Vagina (tissue), 2 donors: ENCODE measurements at places on chromosomes 1 and 21.

DNA sequence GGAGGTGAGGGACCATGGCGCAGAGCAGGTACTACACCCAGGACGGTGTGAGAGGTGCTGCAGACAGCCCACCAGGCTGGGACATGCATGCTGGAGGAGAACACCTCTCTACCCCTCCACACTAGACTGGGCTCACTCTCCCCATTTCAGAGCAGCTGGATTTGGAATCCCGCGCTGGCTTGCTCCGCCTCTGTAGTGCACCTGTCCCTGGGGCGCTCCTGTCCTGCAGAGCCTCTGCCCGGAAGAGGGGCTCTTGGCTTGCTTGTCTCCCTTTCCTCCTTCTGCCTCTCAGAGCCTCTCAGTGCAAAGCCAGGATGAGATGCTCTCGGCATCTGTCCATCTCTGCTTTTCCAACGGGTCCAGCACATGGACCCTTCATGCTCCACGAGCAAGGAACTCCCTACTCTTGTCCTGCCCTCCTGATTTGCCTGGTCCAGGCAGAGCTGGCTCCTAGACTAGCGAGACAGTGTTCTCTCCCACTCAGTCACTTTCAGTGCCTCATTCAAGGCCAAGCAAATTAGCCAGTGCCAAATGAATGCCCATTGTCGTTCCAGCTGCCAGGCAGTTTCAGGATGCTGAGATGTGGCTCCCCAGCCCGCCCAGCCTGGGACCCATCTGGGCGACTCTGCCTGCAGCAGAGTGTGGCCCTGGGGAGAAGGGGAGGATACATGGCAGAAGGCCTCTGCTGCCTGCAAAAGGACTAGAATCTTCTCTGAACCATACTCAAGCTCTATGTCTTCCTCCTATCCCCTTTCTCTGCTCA lies 33.7 kb downstream of the CDCA8 start:
- DNase-seq: no peak

DNA sequence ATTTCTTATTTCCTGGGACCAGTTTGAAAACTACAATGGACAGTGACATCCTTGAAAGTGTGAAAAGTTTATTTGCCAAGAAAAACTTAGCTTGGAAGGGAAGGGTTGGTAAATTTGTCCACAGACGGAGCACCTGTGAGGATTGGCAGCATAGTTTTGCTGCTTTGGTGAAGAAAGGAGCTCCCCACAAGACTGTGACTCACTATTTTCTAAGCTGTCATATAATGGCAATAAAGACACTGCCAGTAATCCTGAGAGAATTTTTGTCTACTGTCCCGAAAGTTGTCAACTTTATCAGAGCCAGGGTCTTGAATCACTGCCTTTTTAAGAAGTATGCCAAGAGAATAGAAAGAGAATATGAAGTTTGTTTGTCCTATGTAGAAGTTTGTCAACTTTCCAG lies 230.8 kb downstream of the NEGR1 start:
- no peak for DNase-seq

GRCh38 chr21:45299026-45299863 lies 11.6 kb upstream of the POFUT2 start:
- DNase-seq: no peak

GRCh38 chr1:41500781-41501518 lies 16.5 kb upstream of the EDN2 start:
- DNase-seq: no peak

GRCh38 chr1:159421821-159422220 lies 10.2 kb upstream of the OR10J4 start:
- DNase-seq: no peak

DNA sequence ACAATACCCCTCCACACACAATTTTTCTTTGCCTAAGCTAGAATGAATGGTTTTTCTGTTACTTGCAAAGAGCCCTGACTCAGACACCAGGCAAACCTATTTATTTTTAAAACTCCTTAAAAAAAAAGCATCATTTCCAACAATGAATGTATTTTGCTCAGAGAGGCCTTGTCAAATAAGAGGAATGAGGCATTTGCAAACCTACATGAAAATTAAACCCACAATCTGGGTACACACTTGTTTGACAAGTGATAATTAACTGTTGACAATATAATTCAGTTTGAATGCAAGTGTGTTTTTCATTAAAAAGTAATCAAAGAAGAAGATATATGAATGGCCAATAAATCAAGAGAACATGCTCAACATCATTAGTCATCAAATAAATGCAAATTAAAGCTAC lies 339.5 kb downstream of the PTPRU start:
- DNase-seq: no peak

DNA sequence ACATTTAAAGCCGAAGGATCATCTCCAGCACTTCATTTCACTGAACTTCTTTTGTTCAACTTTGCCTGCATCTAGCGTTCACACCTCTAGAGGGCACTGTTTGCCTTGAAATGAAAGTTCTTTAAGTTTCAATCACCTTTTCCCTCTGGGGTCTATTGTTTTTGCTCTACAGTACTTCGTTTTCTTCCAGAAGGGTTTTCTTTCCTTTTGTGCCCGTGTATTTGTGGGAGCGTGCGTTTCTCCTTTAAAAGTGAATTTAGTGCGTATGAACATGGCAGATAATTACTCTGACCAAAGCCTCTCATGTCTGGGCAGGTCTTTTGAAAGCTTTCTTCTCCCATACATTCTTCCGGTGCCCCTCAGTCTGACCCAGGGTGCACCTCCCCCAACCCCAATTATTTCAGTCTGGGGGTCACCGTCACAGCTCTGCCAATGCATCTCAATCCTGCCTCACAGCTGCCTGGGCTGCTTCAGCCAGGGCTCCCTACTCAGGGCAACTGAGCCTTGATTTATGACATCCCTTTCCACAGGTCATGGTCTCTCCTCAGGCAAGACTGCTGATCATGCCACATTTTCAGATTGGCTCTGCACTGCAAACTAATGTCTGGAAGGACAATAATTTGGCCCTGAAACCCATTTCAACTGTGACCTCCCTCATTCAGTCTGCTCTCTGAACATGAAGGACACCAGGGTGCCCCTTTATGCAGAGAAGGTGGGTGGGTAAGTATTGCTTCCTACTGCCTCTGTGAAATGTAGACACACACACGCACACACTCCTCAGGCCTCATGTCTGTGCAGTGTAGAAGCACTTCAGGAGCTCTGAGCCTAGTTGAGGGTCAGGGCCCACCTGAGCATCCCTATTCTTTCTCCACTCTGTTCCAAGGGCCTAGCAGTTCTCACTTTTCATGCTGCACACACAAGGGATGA lies 88.6 kb downstream of the NUF2 start:
- no peak for DNase-seq

GRCh38 chr1:45508295-45509151 lies 8.4 kb downstream of the MMACHC start:
- DNase-seq: no peak

- no peak for DNase-seq
These were observed 104.5 kb upstream of the AJAP1 start for GRCh38 chr1:4549930-4550329.

DNA sequence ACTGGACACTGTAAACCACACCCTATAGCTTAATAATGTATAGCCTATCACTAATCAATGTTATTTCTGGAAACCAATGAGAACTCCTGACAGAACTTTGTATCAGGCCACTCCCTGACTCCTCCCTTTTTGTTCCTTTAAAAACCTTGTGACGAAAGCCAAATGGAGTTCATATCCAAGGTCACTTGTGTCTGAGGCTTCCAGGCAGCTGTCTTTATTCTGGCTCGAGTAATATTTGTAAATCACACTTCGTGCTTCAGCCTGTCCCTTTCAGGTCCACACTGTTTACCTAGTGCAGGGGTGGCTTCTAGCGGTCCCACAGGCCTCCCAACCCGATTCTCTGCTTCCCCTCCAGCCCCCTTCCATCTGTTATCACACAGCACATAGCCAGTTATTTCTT lies 16.2 kb upstream of the CAPN9 start:
- DNase-seq: no peak

DNA sequence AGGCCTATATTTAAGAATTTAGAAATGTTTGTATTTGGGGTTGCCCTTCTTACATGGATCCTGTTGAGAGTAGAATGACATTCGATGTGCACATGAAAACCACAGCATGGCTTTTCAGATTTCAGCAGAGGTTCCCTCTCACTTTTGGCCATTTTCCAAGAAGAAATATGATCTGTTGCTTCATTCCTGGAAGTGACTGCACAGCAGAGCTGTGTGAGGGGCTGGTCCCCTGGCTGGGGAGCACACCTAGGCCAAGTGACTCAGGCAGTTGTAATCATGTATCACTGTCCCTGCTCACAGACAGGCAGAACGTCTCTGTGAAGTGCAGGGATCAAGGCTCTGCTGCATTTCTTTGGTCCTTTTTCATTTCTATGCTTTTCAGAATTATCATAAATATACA lies 32.3 kb downstream of the AGT start:
- DNase-seq: no peak

- no peak for DNase-seq
These were observed 35.4 kb upstream of the COL24A1 start for GRCh38 chr1:86191958-86192357.

DNA sequence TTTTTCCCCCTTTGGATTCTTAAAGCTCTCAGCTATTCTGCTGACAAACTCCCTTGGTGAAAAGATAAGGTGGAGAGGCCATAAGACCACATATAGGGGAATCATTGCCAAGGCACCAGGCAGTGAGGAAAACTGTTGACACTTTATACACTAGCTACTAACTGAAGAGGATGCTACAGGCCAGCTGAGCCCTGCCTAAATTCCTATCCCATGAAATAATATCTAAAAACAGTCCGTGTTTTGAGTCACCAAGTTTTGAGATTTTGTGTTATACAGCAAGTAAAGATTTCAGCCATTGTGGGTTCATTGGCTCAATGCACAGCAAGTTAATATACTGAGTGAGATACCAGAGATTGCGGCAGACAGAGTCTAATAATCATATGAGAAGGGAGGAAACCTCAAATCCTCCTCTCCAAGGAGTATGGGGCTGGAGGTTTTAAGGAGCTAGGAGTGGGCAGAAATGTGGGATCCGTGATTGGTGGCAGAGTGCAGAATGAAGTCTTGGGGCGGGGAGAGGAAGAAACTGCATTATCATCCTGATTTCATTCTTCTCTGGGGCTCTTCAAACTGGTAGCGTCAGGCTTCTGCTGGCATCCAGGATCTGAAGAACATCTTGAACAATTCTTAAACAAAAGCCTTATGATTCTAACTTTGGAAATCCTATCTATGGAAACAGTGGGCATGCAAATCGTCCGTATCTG lies 9.2 kb downstream of the CLDN8 start:
- DNase-seq: no peak

- no peak for DNase-seq
These were observed 230.2 kb downstream of the PRDM2 start for GRCh38 chr1:13930151-13930550.

DNA sequence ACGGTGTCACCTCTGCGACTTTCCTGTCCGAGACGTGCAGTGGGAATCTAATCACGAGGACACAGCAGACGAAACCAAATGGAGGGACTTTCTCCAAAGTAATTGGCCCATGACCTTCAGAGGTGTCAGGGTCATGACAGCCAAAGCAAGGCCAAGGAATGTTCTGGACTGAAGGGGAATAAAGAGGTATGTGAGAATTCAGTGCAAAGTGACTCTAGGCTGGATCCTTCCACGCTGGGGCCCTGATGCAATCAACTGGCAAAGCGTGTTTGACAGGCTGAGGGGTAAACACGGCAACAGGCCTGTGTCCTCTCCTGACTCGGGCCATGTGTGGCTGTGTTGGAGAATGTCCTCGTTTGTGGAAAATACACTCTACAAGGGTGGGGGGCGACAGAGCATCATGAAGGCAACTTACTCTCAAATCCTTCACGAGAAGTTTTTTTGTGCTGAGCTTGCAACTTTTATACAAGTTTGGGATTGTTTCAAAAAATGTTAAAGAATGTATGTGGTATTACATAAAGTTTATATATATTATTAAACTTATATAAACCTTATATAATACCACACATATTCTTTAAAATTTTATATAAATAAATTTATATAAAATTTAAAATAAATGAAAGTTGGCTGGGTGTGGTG lies 1.7 kb downstream of the CFAP74 start:
- no peak for DNase-seq

GRCh38 chr21:34675871-34676270 lies 7.1 kb downstream of the CLIC6 start:
- DNase-seq: no peak

DNA sequence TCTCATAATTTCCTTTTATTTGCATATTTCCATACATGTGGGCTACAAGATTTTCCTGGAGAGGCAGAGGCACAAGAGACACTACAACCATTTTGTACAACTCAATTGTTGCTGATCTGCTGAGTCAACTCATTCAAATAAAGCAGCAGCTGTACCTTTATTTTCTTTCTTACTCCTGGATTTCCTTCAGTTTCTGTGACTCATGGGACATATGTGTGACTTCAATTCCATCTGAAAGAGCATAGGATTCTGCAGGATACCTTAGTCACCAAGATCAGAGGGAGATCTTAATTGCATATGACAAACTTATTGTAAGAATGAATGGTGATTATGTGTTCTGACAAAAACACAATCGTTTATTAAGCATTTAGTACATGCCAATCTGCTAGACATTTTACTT lies 2219.4 kb downstream of the NCAM2 start:
- DNase-seq: no peak

DNA sequence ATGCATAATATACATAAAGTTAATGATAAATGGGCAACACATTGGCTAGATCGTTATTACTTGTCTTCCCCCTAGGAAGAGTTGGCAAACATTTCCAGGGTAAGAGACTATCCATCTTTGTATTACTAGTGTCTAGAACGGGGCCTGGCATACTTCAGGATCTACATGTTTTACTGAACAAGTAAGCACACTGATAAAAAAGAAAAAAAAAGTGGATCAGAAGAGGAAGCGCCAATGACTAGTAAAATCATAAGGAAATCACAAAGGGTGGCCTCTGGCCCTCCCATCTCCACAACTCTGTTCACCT lies 482 bp downstream of the TM2D1 start:
- no peak for DNase-seq

DNA sequence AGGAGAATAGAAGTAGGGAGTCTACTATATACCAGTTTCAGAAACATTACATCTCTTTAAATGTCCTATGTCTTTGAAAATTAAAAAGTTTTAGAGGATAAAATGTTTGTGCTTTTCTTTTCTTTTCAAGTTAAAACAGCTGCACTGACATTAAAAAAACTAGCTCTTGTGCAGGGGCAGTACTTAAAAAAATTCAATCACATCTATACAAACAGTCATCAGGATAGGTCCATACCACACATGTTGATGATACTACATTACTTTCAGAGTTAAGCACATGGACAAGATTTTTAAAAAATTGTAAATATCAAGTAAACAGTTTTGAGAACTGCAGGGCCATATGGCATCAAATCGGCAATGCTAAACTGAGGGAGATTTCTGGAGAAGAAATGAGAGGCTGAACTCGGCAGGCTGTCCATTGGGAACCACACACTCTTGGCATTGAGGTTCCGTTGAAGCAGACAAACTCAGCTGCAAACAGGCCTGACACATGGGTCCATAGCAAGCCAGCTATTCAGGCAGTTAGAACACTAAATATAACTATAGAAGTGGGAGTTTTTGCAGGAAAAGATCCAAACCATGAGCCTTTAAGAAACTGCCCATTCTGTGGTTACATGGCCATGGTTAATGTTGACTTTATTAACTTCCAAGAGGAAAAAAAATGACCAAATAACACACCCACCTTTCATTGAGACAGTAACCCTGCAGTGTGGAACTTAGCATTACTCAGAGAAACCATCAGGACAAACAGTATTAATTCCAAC lies 84.5 kb upstream of the BCL10 start:
- DNase-seq: no peak
